ENCODE measurements at places on chromosomes 3 and 15. TPM values are rescaled to one million over a fixed set of nuclear protein-coding genes. Genes with fewer than 3 reads are reported as not detected.

FANCD2OS gene
- not detected for total RNA-seq

CRABP1 gene
- total RNA-seq = not detected

SAXO2 gene
- total RNA-seq = 6.2 TPM

FBXO40 gene
- total RNA-seq = not detected

DGKG gene
- total RNA-seq = 2.5 TPM

TMEM158 gene
- 4.7 TPM for total RNA-seq
